Spinal cord (tissue), 10 donors: ENCODE measurements at places on chromosomes 1 and 21. TPM values are rescaled to one million over a fixed set of nuclear protein-coding genes. Genes with fewer than 3 reads are reported as not detected.

GRCh38 chr1:33256221-33256470 lies 146 bp upstream of the ZNF362 start:
- no peak for DNase-seq
- no peak overlapping the region for H3K27ac ChIP-seq
- peaks cover 39% of the 10 kb centered on the region for H3K4me1 ChIP-seq

- DNase-seq = no peak
- no peak overlapping the region for H3K27ac ChIP-seq
- no peaks in the 10 kb centered on the region for H3K4me1 ChIP-seq
- H3K36me3 ChIP-seq = no peaks in the 10 kb centered on the region
- H3K27me3 ChIP-seq = no peaks in the 10 kb centered on the region
These were observed 5.1 kb upstream of the HNRNPU start for GRCh38 chr1:244869364-244869827.

GRCh38 chr1:234486858-234487840 lies 8.2 kb upstream of the TARBP1 start:
- peak overlapping the region; percentile 40 for H3K27ac ChIP-seq
- no peak overlapping the region for H3K4me3 ChIP-seq
- H3K36me3 ChIP-seq = no peaks in the 10 kb centered on the region
- peak; percentile 83 for DNase-seq
- H3K27me3 ChIP-seq = no peaks in the 10 kb centered on the region

DNA sequence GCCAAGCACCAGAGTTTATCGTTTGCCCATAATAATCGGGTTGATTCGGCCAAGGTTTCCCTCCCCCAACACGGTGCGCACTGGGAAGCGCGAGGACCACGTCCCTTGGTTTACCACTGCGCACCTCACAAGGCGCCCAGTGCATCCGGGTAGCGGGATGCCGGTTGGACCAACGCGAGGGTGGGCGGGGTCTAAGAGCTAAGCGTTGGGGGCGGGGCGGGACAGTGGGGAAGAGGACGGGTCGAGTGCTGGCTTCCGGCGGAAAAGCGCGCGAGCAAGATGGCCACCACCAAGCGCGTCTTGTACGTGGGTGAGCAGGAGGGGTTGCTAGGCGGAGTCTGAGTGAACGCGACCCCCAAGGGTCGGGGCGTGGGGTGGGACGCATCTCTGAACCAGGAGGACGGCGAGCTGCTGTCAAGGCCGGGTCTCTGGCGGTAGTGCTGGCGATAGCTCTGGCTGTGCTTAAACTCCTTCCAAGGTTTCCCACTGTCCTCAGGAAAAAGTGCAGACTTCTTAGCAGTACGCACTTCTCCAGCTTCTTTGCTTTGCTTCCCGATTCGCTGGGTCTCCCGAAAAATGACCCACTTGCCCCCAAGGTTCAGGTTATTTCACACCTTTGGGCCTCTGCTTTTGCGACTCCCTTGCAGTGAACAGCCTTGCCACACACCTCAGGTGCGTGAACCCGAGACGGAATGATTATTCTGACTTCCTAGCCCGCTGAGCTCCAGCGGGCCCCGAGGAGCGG lies at the start of gene PPIE:
TSS of gene PPIE (plus strand) at position 261 of the 745 bp plus-strand sequence. CDS start at position 280, 19 bp downstream.
- peaks cover 21% of the 10 kb centered on the region for H3K4me1 ChIP-seq
- H3K27ac ChIP-seq = peak within 1 kb of the TSS; percentile 87
- peak; percentile 89 for DNase-seq
- H3K27me3 ChIP-seq = no peaks in the 10 kb centered on the region

GRCh38 chr1:8603220-8603616 lies 214.2 kb downstream of the RERE start:
- no peak overlapping the region for H3K4me3 ChIP-seq
- no peak overlapping the region for H3K27ac ChIP-seq
- H3K36me3 ChIP-seq = peaks cover 2% of the 10 kb centered on the region
- no peak for DNase-seq

DNA sequence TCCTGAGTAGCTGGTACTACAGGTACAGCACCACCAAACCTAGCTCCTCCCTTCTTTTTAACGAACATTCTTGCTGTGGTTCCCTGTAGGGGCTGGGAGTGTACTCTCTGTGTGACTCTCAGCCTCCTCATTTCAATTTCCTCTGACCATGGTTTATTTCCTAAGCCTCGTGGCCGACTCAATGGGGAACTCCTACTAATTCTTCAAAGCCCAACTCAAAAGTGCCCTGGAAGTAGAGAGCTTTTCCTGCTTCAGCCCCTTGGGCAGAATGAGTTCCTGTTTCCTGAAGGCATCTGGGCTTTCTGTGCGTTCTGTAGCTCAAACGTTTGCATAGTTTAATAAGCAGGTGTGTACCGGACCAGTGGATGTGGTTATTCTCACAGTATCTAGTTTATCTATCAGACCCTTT lies 70.9 kb upstream of the ACOT11 start:
- peaks cover 34% of the 10 kb centered on the region for H3K4me1 ChIP-seq
- peaks cover 5% of the 10 kb centered on the region for H3K27me3 ChIP-seq
- H3K27ac ChIP-seq = no peak overlapping the region
- no peak overlapping the region for H3K4me3 ChIP-seq

DNA sequence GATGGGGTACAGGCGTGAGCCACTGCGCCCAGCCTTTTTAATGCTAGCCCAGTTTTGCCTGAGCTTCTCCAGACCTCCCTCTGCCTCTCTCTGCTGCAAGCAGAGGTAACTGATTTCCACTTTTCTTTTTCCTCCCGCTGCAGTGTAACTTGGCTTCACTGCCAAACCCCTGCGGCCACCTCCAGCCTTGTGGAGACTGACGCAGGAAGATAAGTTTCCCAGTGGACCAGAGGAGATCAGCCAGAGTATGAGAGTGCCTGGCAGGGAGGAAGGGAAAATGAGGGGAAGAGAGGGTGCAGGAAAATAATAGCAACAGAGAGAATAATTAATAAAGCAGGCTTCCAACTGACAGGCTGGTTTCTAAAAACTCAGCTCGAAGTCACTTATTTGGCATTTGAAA lies 143.7 kb downstream of the PCNX2 start:
- H3K27ac ChIP-seq = no peak overlapping the region
- DNase-seq = no peak
- H3K4me3 ChIP-seq = no peak overlapping the region
- no peaks in the 10 kb centered on the region for H3K27me3 ChIP-seq
- no peaks in the 10 kb centered on the region for H3K36me3 ChIP-seq

DNA sequence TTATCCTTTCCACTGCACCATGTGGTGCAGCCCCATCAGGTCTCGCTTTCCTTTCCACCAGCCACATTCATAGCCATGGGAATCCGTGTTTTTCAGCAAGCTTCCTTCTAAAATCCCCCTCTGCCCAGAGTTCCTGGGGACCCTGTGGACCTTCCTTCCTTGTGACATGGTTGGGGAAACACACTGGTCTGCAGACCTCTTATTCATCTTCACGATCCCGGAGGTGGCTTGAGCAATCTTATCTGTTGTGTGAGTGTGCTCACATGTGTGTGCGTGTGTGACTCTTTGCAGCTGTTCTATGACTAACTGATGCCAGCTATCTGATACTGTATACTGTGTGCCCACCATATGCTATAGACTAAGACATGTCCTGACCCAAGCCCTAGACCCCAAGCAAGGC lies 15.6 kb upstream of the IL10 start:
- H3K27me3 ChIP-seq = no peaks in the 10 kb centered on the region
- H3K4me3 ChIP-seq = no peak overlapping the region
- H3K4me1 ChIP-seq = no peaks in the 10 kb centered on the region

- no peaks in the 10 kb centered on the region for H3K27me3 ChIP-seq
- DNase-seq = no peak
- no peaks in the 10 kb centered on the region for H3K36me3 ChIP-seq
- H3K4me3 ChIP-seq = no peak overlapping the region
- no peak overlapping the region for H3K27ac ChIP-seq
These were observed 141.7 kb upstream of the SOD1 start for GRCh38 chr21:31517664-31518414.

GRCh38 chr1:234965111-234965510 lies 163.5 kb downstream of the TOMM20 start:
- no peaks in the 10 kb centered on the region for H3K27me3 ChIP-seq
- H3K4me1 ChIP-seq = peaks cover 16% of the 10 kb centered on the region
- H3K4me3 ChIP-seq = no peak overlapping the region
- no peak for DNase-seq
- H3K27ac ChIP-seq = no peak overlapping the region

- no peaks in the 10 kb centered on the region for H3K4me1 ChIP-seq
- DNase-seq = no peak
- H3K4me3 ChIP-seq = no peak overlapping the region
- no peak overlapping the region for H3K27ac ChIP-seq
These were observed 56.9 kb upstream of the TMPRSS2 start for GRCh38 chr21:41564871-41565274.

GRCh38 chr1:79150576-79150975 lies 144.0 kb upstream of the ADGRL4 start:
- no peaks in the 10 kb centered on the region for H3K36me3 ChIP-seq
- no peak overlapping the region for H3K27ac ChIP-seq
- no peak for DNase-seq
- H3K27me3 ChIP-seq = no peaks in the 10 kb centered on the region
- H3K4me1 ChIP-seq = no peaks in the 10 kb centered on the region

DNA sequence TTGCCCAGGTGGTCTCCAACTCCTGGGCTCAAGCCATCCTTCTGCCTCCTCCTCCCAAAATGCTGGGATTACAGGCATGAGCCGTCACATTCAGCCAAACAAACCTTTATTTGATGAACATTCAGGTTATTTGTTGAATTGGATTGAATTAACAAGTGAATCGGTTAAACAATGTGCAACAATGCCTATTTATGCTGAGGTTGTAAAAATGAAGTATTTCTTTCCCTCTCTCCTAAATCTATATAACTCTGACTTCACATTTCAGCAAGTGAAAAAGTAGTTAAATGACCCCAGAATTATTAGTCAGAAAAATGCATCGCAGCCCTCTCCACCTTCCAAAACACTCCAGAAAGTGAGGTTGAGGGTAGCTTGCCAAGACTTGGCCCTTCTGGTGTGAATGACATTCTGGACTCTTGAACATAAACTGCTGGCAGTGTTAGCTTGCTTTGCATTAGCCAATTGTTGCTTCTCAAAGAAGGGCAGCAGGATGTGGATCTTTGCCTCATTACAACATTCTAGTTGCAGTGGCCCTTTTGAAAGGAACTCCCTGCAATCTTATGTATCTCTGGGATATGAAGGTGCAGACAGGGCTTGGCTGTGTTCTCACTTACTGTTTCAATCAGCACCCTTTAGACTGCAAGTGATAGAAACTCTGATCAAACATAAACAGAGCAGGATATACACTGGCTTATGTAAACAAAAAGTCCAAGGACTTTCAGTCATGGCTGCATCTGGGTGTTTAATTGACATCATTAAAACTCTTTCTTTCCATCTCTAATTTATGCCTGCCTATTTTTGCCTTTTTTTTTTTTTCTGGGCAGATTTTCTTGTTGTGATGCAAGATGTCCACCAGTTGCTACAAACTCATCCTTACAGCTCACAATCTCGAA lies 22.4 kb downstream of the EDN2 start:
- DNase-seq = no peak
- H3K27me3 ChIP-seq = no peaks in the 10 kb centered on the region
- no peaks in the 10 kb centered on the region for H3K36me3 ChIP-seq
- H3K4me3 ChIP-seq = no peak overlapping the region

DNA sequence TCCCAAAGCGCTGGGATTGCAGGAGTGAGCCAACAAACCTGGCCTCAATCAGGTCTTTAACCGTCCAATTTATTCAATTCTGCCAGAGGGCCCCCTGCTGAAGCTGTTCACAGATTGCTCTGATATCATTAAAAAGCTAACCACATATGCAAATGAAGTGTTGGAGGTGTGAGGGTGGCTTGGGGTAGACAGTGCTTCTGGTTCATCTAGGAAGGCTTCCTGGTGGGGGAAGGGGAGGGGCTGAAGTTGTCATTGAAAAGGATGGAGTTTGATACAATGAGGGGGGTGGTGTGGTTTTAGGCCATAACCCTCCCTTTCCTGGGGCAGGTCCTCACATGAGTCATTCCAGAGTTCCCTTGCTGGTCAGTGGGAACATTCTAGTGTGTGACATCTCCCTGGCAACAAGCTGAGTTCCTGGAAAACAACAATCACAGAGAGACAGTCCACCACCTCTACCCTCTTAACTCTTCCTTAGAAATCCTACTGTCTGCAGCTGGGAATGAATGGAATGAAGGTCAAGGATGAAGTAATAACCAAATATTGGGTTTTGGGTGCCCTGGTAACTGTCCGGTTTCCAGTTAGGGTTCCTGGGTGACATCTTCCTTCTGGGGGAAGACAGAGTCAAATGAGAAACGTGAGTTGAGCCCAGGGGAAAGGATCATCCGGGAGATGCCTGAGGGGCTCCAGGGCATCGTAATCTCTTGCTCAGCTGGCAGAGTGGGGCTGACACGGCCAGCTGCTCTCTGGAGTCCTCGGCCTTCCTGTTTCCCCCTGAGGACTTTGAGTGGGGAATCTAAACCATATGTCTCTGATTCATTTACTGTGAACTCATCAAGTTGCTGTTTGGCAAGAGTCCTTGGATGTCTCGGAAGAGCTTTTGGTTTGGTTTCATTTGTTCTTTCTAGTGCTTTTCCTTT lies 32.2 kb downstream of the BATF3 start:
- H3K4me1 ChIP-seq = peaks cover 23% of the 10 kb centered on the region
- H3K27ac ChIP-seq = peak overlapping the region; percentile 34
- no peak overlapping the region for H3K4me3 ChIP-seq
- H3K27me3 ChIP-seq = peaks cover 9% of the 10 kb centered on the region
- peak; percentile 72 for DNase-seq

DNA sequence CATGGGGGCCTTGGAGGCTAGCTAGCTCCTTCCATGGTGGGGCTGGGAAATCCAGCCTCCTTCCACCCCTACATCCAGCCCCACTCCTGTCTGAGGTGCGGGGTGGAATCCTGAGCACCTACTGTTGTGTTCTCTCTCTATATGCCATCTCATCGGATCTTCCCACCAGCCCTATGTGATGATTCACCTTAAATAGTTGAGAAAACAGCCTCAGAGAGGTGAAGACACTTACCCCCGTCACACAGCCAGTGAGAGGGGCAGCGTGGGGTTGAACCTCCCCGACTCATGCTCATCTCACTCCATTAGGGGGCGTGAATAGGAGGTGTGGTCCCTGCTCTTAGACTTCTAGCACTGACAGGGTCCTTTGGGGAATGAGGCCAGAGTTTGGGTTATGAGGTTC lies 31.0 kb upstream of the ACTL8 start:
- no peaks in the 10 kb centered on the region for H3K4me1 ChIP-seq
- H3K36me3 ChIP-seq = no peaks in the 10 kb centered on the region
- H3K4me3 ChIP-seq = no peak overlapping the region
- H3K27me3 ChIP-seq = no peaks in the 10 kb centered on the region
- no peak for DNase-seq

DNA sequence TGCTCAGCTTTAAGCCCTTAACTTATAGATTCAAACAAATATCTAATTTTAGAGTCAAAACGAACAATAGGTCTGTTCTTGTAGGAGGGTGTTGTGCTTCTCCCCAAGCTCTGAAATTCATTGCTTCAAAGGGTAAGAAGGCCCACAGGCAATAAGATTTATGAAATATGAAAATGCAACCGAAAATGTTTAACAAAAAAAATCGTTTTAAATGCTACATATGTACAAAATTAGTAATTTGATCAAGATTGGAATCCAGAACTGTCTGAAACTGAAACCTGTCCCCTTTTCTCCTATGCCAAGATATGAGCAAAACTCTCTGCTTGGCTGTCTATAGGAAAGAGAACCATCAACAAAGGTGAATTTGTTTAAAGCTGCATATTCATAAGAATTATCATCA lies 534.3 kb downstream of the PLPP3 start:
- no peak overlapping the region for H3K27ac ChIP-seq
- no peaks in the 10 kb centered on the region for H3K36me3 ChIP-seq
- H3K27me3 ChIP-seq = no peaks in the 10 kb centered on the region

GPR25 gene
- total RNA-seq = not detected

EDN2 gene
- total RNA-seq = 0.66 TPM

AMY1B gene
- not detected for total RNA-seq

CALML6 gene
- total RNA-seq = 0.30 TPM

CBR3 gene
- 2.0 TPM for total RNA-seq

BSND gene
- not detected for total RNA-seq

NFASC gene
- total RNA-seq = 88.2 TPM

YTHDF2 gene
- 48.7 TPM for total RNA-seq

FBLIM1 gene
- total RNA-seq = 18.6 TPM

SPRR4 gene
- not detected for total RNA-seq
